ENCODE measurements at places on chromosomes 2 and 18.

DNA sequence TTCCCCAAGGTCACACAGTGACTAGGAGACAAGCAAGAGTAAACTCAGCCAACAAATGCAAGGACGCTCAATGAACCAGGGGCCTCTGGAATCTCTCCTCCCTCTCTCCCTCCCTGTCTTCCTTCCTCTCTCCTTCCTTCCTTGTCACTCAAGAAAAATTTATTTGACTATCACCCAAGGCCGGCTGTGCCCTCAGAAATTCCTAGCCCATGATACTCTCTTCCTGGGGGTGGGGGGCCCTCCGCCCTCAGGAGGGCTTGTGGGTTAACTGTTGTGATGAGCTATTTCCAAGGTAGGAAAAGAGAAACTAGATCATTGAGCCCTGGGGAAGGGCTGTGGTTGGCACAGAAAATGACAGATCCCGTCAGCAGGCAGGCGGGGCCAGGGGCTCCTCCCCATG lies 21.7 kb downstream of the INHBB start:
- no peak for DNase-seq

- DNase-seq: no peak
Measured at GRCh38 chr18:12282442-12283039, 25.5 kb upstream of the TUBB6 start.

DNA sequence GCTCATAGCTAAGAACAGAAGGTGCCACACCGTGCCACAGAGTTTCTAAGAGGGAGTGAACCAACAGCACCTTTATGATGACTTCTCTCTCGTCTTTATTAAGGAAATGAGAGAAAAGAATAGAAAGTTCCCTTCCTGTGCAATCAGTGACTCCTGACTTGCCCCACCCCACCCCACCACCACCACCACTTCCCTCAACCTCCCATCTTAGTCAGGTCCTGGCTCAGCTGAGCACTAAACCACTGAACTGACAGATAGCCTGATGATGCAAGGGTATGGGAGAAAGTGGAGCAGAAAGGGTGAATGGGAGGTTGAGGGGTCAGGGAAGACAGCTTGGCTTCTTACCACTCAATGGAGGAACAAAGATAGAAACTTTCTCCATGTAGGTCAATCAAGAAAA lies 75.2 kb upstream of the RMDN2 start:
- DNase-seq: no peak

GRCh38 chr18:44186001-44186400 lies 494.7 kb upstream of the SETBP1 start:
- DNase-seq: no peak

DNA sequence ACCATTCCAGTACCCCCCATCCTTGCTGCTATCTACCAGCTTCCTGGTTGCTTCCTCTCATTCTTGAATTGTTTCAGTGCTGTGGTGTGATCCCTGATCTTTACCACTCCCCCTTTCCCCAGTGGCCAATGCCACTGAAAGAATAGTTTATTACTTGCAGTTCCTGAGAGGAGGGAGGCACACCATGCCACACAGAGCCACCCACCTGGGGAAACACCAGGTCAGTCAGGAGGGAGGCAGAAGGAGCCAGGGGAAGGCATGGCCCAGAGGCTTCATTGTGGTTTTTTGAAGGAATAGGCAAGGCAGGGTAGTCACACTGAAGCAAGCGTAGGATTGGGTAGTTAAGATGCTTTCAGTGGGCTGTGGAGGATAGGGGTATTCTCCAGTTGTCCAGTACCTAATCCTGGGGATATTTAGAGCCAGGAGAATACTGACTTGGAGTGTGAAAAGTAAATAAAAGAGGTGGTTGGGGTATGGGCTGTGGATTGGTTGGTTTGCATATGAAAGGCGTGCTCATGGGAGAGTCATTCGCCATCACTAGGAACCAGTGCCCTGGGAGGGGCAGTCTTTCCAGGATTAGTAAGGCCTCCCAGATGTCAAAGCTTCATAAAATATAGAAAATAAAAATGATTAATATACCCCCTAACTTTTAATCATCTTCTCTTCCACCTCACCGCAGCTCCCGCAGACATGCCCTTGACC lies 6.7 kb upstream of the TMEM177 start:
- DNase-seq: no peak

GRCh38 chr2:63827749-63828148 lies 13.9 kb upstream of the UGP2 start:
- no peak for DNase-seq

- no peak for DNase-seq
Measured at GRCh38 chr2:239876271-239876947, 148.7 kb downstream of the NDUFA10 start.

DNA sequence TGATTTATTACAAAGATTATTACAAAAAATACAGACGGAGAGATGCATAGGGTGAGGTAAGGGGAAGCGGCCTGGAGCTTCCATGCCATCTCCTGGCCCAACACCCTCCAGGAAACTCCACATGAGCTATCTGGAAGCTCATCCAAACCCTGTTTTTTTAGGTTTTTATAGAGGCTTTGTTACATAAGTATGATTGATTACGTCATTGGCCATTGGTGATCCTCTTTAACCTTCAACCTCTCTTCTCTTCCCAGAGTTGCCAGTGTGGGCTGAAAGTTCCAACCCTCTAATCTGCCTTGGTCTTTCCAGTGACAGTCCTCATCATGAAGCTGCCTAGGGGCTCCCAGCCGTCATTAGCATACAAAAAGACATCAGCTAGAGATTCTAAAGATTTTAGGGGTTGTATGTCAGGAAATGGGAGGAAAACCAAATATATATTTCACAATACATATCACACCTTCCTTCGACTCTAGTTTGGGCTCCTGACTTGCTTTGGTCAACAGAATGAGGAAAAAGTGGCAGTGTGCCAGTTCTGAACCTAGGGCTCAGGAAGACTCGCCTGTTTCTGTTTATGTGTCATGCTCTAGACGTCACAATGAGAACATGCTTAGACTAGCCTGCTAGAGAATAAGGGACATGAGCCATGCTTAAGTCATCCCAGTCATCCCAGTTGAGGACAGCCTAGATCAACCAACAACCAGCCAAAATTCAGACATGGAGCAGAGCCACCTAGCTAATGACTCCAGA lies 54.1 kb downstream of the ETAA1 start:
- DNase-seq: no peak

GRCh38 chr18:48988508-48989303 lies 37.9 kb upstream of the SMAD7 start:
- no peak for DNase-seq

- DNase-seq: no peak
Measured at GRCh38 chr2:150135223-150135883, 352.1 kb downstream of the RND3 start.

Measured in stimulated activated CD8-positive, alpha-beta memory T cell treated with anti-CD3 and anti-CD28 coated beads, Interleukin-2, amount 100 ng/mL, for 1 hour (primary cell).